ENCODE measurements at places on chromosomes 2 and 18.

DNA sequence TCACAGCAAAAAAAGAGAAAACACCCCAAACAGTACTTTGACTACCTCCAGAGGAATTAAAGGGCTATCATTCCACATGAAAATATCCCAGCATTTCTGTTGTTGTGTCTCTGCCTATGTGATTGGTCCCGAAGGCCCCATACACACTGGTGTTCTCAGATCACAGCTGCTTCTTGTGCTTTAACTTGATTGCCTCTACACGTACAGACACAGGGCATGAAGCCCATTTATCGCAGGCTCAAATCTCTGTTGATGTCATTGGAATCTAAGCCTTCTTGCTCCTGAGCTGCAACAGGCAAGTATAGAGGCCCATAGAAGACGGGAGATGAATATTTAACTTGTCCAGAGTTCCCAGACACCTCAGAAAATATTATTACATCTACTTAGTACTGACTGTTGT, 405.2 kb downstream of the NCKAP5 start:
- DNase-seq = no peak

GRCh38 chr18:26057344-26057773, 33.1 kb downstream of the SS18 start:
- no peak for DNase-seq

- peak; percentile 66 for DNase-seq
Measured at GRCh38 chr2:164737612-164738081, 104.0 kb downstream of the COBLL1 start.

DNA sequence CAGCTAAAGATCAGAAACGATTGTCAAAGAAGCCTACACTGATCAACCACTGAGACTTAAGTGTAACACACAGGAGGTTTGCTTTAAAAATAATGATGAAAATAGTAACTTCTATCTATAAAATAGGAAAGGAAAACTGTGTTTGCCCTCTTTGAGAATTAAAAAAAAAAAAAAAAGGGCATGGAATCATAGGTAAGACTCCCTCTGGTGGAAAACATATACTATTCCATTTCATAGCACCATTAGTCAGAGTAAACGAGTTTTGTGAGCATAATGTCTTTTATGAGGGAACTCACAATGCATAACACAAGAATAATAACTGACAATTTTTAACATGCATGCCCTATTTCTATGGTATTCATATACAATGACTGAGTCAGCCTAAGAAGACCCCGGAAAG, 36.3 kb downstream of the SLC35F5 start:
- DNase-seq = peak; percentile 27

DNA sequence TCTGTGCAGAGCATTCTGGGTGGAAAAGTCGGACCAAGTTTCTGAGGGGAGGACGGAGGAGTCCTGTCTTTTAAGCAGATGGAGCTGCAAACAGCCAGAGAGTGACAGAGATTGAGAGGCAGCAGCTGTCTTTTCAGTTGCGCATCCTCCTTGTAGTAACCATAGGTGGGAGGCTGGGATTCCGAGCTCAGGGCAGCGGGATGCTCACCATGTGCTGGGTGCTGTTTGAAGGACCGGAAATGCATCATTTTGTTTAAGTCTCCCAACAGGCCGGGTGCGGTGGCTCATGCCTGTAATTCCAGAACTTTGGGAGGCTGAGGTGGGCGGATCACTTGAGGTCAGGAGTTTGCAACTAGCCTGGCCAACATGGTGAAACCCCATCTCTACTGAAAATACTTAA, 93.4 kb downstream of the AGAP1 start:
- peak; percentile 54 for DNase-seq

DNA sequence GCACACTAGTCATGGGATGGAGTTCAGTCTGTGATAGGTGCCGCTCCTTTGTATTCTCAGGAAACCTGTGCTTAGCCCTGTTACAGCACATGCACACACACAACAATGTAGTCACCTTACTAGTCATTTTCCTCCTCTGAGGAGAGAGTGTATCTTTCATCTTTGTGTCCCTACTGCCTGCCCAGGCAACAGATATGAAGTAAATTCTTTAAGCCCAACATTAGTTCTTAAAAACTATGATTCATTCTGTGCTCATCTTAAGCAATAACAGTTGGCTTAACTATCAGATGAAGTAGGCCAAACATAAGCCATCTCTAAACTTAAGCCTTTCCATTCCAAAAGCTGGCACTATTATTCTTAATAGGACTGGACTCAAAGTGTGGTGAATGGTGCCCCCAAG, 186.5 kb downstream of the LNPK start:
- no peak for DNase-seq

DNA sequence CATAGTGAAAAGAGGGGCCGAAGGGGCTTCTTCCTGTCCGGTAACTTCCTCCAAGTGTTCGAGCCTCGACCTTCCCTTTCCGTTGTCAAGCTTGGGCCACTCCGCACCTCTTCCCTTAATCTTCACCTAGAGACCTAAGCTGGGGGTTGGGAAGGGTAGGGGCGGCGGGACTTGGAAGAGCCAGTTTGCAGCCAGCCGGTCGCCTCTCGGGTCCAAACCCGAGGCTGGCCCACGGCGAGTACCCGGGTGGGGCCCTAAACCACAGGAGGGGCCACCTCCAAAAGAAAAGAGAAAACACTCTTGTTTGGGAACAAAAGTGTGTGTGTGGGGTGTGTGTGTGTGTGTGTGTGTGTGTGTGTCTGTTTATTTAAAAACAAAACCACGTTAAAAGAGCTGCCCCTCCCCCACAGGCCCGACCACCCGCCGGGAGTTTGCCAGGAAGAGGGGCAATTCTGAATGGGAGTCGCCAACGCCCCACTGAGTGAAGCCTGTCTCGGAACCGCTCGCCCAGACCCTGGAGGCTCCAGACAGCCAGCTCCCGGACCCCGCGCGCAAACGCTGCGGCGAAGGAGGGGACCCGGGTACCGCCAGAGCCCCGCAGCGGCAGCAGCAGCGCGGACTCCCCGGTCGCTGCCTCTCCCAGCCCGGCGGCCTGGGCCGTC, 488 bp upstream of the RHOB start:
- no peak for DNase-seq

- DNase-seq = peak; percentile 7
Measured at GRCh38 chr2:112181571-112182290, 43.5 kb downstream of the FBLN7 start.

- DNase-seq = no peak
Measured at GRCh38 chr18:61400716-61401115, 67.5 kb downstream of the CDH20 start.

- no peak for DNase-seq
Measured at GRCh38 chr2:226963528-226963927, 127.7 kb downstream of the RHBDD1 start.

DNA sequence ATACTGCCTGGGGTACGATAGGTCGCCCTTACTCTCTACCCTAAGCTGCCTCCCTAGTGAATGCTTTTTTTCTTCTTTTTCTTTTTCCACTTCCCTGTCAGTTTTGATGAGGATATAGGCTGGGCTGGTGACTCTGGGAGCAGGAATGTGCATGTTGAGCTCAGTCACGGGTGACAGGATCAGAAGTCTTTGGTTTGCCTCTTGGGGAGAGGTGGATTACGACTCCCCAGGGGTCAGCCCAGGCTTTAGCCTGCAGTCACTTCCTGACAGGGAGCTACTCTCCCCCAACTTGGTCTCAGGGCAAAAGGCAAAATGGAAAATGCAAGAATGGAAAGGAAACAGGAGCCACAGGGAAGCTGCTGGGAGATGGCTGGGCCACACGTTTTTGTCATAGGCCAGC, 57.3 kb downstream of the THNSL2 start:
- DNase-seq = no peak

GRCh38 chr2:178328037-178328436, 122.9 kb downstream of the PRKRA start:
- DNase-seq = no peak

GRCh38 chr18:59877361-59877760, 22.4 kb upstream of the PMAIP1 start:
- no peak for DNase-seq

DNA sequence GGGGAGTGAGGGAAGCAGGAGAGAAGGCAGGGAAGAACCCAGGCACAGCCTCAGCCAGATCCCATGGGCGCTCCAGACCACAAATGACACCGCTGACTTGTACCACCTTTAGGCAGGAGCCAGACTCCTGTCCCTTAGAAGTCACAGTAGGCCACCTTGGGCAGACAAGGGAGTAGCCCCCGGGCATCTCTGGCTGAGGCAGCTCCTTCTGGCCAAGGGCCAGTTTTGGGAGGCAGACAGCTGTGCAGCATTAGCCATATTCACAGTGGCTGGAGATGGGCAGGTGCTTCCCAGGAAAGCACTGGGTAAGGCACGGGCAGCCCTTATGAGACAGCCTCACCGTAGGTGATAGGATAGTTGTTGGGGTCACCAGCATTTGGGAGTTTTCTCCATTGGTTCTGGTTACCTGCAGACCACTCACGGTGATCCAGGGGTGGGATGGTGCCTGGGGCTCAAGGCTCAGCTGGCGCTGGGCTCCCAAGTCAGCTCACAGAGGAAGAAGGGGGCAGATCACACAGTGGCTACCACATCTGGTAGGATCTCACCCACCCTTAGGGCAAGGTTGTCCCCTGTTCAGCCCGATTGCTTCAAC, 2.1 kb downstream of the ASTL start:
- peak; percentile 58 for DNase-seq

- DNase-seq = no peak
Measured at GRCh38 chr2:71714601-71715240, 261.4 kb downstream of the DYSF start.

DNA sequence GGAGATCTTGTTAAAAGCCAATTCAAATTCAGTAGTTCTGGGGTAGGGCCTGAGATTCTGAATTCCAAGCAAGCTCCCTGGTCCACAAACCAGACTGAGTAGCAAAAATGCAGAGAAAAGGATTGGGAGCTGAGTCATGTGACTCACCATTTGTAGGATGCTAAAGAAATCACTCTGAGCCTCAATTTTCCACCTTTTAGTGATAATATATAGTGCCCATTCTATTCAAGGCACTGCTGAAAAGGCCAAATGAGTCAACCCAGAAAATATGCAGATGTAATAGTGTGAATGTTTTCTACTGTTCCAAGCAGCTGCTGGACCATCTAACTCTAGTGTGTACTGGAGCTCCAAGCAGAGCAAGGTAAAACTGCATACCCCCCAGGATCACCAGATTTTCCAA, 47.2 kb downstream of the SLC14A2 start:
- no peak for DNase-seq

- DNase-seq = no peak
Measured at GRCh38 chr2:63287956-63288355, 237.3 kb downstream of the OTX1 start.

DNA sequence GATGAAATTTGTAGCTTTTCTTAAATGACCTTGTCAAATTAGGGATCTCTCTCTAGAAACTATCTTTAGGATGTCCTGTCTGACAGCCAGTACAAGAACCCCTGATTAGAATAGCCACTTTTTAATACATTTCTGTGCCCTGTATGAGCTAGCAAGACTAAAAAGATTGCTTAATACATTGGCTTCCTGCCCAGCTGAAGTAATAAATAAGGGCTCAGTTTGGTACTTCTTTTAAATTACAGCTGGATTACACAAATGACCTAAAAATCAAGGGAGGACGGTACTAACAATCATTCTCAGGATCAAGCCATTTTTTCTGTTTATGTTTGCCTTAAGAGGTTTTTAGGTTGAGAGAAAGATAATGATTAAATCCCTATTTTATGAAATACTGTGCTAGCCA, 11.6 kb upstream of the OLA1 start:
- no peak for DNase-seq

DNA sequence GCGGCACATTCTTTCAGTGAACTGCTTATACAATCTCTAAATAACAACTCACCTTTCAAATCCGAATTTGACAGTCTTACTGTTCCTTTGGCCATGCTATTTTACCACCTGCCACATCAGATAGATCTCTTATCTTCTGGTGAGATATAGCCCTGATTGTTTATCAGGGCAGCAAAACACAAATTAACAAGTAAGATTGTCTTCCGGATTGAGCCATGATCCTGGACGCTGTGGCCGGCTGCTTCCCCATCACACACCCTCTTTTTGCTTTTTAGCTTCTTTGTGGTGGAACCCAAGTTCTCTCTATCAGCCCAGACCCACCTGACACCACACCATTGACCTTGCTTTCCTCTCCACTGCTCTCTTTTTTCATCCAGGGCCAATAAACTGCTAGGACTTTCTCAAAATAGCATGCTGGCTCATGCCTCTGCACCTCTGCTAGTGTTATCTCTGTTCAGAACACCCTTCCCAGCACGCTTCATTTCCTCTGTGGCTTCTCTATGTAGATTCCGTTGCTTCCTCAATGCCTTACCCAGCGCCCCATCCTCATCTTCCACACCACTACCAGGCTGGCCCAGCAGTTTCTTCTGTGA, 111.8 kb upstream of the CNTNAP5 start:
- DNase-seq = no peak

DNA sequence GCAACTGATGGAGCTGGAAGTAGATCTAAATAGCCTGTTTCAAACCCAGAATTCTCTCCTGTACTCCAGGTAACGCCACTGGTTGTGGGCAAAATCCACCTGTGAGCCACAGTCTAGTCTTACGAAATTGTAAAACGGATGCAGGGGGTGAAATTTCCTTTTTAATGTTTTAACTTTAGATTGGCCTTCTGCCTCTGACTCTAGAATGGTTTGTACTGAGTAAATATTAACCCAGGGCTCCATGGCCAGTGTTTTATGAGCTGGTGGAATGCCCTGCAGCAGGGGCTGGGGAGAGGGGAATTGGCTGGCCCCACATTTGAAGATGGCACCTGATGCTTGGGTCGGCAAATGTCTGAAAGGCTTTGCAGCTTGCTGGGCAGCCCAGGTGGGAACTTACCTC, 156.6 kb downstream of the MYCN start:
- no peak for DNase-seq

DNA sequence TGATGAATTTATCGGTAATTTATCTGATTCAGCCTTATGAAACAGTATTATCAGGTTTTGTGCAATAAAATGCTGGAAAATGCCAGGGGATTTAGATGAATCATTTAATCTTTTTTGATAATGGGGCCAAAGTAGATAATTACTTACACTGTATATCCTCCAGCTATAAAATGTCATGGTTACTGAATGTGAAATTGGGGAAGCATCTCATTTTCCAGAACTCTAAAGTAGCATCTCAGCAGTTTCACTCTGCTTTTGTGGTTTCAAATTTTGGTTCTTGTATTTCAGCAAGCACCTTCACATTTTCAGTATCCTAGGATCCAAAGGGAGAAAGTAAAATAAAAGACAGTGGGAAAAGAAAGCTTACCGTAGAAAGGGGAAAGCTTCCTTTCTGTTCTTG, 12.8 kb downstream of the ANKRD62 start:
- no peak for DNase-seq

GRCh38 chr2:78202986-78203670, 681.0 kb upstream of the LRRTM4 start:
- no peak for DNase-seq

GRCh38 chr2:240814946-240815760, 4.9 kb downstream of the KIF1A start:
- no peak for DNase-seq

All from NCI-H524 (cell line).